ENCODE measurements at places on chromosomes 5 and 9.

- no peak for DNase-seq
These were observed 677.5 kb downstream of the ACTL7B start for GRCh38 chr9:108178318-108178717.

DNA sequence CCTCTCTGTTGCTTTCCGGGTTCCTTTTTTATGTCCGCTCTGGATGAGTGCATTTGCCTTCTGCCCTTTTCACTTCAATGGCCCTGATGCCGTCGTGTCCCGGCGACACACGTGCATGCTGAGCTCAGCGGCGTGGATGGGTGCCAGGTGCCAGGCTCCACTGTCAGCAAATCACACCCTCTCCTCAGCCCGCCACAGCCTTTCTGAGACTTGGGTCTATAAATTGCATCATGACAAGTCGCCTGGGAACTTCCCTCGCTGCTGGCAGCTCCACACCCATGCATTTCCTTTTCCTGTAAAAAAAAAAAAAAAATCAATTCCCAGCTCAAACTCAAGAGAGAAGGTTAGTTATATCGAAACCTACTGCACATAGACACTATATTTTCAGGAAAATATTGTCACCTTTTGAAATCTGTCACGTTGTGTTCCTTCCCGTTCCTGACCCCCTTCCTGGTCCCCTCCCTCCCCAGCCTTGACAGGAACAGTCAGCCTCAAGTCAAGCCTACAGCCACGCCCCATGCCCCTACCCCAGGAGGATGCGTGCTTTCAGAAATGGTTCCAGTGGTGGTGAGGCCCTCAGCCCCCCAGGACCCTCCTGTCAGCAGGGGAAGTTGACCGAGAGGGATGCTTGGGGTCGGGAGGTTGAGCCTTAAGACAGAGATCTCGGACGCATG, 110.3 kb upstream of the PTCH1 start:
- no peak for DNase-seq

DNA sequence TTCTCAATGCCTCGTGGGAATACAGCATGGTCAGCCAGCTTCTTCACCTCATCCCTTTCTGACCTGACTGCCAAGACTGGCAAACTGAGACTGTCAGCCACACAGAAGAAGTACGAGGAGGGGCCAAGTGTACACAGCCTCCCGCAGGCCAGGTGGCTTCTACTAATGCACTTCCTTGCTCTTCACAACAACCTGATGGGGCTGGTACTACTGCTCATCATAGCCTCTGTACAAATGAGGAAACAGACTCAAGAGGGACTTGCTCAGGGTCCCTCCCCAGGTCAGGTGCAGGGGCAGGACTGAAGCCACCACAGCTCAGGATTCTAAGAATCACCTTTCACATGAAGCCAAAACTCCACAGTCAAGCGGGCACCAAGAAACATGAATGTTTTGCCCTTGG, 21.3 kb downstream of the NIPAL4 start:
- no peak for DNase-seq

- no peak for DNase-seq
These were observed 16.5 kb downstream of the BRD3 start for GRCh38 chr9:134051319-134051718.

GRCh38 chr9:119071636-119072035, 297.6 kb downstream of the BRINP1 start:
- no peak for DNase-seq

DNA sequence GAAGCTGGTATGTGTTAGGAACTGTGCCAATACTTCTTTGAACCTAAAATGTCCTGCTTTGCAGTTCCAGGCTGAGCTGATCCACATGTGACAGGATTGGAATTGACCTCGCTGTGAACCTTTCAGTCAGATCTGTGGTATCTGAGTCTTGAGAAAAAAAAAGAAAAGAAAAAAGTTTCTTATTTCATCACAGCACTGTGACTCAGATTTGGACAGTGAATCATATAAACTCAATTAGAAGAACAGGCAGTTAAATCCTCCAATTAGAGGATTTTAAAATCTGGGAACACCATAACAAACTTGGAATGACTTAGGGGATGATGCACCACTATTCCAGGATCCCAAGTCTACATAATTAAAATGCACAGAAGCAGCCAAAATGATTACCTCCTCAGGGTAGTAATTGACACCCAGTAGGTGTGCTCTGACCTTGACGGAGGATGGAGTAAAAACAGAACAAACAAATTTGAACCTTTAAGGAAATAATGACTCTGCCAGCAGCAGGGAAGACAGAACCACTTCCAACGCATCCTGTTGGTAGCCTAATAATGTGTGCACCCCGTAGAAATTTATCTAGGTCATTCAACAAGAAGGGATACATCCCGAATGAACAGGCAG, 57.8 kb upstream of the RAI14 start:
- peak; percentile 96 for DNase-seq

GRCh38 chr9:98881836-98882568, 61.7 kb upstream of the COL15A1 start:
- no peak for DNase-seq

DNA sequence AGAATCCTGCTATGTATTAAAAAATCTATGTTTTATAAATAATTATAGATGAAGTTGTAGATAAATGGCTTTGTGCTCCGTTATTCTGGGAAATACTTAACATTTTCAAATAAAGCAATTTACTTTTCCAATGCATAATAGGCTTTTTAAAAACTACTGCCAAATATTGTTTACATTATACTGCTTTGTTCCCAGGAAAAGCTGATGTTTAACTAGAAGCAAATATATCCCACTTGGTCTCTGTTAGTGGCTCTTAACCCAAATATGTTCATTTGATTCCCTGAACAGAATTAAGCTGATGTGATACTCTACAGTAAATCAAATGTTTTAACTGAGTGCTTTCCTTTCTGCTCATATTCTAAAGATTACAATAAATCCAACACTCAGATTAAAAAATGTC, 326.3 kb downstream of the SLCO4C1 start:
- no peak for DNase-seq

DNA sequence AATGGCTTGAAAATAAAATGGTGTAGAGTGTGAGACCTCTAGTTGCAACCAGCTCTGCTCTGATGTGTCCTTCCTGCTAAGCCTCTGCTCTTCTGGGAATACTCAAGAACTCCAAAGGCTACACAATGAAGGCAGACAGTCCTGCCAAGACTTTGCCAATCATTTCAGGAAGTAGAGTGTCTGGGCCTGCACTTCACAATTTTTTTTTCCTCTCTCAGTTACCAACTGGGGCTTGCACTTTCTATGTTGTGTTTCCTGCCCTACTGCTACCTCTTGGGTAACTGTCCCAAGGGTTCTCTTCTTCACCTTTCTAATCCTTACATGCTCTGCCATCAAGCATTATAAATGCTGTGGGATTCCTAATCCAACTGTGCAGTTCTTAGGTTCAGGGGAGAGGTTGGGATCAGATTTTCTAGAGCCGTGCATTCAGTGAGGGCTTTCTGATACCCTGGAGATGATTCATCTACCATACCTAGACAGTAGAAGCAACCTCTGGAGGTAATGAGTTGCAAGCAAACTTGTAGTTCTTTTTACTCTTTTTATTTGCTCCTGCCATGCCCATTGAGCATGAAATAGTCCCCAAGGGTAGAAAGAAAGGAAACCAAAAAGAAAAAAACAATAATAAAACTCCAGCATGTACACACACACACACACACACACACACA, 365.9 kb downstream of the MLLT3 start:
- DNase-seq = no peak

DNA sequence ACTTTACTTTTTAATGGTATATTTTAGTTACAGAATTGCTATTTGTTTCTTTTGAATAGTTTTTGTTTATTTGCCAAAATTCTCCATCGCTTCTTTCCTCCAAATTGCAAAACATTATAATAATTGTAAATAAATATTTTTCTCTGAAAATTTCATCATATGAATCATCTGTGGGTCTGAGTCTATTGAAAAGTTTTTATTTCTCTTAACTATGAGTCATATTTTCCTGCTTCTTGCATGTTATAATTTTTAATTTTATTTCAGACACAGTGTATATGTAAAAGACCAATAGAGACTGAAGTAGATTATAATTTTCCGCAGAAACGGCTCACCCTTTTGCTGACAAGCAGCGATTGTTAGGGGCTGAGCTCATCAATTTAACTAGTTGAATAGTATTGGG, 279.1 kb upstream of the IL12B start:
- no peak for DNase-seq

- no peak for DNase-seq
These were observed 181.4 kb downstream of the GDNF start for GRCh38 chr5:37658440-37658839.

DNA sequence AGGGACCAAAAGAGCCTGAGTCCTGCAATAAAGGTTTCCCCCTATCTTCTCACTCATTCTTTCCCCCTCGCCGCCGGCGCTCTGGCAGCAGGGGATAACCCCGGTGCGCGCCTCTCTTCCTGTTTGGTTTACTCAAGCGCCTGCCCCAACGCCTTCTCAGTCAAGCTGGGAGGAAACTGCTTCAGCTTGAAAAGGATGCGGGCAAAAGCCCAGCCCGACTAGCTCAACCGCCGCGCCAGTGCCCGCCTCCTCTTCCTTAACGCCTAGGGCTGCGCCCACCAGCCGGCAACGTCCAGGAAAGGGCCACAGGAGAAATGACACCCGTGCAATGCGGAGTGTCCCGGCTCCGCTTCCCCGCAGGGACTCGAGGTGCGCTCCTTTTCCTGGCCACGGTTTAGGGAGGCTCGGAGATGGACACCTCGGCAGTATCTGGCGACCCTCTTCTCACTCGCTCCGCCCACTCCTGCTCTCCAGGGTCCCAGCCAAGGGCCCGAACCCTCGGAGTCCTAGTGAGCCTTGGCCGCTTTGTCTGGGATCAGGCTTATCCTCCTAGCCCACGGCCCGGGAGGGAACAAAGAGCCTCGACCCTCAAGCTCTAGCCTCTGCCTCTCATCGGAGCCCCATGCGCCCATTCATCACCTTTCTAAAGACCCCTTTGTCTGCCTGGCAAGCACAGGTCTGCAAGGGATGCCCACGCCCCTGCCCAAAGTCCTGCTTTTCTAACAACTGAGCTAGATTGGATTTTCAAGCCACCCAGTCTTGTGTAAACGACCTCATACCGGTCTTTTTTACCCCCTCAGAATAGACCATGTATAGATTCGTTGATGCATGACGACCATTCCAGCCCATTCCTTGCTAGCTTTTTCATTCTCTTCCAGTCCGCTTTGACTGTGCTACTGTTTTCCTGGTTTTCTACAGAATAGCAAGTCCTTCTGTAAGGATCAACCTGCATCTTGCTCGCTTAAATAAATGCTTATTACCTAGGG, 2.0 kb downstream of the ST8SIA4 start:
- peak; percentile 56 for DNase-seq

DNA sequence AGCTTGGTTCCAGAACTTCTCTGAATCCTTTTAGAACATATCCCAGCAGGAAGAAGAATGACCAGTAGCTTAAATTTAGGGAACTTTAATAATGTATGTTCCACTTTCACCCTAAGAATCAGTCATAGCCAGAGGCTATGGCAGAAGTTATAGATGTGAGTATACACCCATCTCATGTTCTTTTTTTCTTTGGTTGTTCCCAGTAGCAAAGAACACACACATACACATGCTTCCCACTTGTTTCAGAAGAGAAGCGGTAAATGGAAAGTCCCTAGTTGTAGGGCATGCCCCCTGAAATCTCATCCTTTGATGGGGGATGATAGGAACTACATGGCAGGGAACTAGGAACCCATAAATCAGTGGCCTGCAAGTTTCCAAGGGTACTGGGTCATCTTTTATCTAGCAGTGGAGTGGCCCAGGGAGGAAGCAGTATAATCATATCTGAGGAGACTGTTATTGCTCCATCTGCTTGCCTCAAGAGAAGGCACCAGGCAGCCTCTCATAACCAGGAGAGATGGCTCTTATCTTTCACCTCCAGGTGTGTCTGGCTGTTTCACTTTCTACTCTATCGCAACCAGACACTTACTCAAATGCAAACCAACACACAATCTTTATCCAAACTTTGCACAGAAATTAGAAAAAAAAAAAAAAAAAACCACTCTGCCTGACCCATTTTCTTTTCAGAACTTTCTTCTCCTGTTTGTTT, 109.5 kb downstream of the SNCAIP start:
- DNase-seq = no peak

DNA sequence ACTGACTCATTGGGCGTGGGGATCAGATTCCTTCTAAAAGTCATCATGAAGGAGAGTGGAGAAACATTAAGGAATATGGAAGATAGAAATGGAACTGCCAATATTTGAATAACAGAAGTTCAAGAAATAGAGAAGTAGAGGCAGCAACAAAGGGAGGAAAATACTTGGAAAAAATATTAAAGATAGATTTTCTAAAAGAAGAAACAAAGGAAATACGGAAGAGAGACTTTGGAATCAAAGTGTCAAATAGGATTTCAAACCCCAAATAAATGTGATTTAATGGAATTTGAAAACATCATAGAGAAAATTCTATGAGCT, 605.1 kb upstream of the KLF4 start:
- DNase-seq = no peak

GRCh38 chr9:21871256-21871975, 69.0 kb downstream of the MTAP start:
- no peak for DNase-seq

DNA sequence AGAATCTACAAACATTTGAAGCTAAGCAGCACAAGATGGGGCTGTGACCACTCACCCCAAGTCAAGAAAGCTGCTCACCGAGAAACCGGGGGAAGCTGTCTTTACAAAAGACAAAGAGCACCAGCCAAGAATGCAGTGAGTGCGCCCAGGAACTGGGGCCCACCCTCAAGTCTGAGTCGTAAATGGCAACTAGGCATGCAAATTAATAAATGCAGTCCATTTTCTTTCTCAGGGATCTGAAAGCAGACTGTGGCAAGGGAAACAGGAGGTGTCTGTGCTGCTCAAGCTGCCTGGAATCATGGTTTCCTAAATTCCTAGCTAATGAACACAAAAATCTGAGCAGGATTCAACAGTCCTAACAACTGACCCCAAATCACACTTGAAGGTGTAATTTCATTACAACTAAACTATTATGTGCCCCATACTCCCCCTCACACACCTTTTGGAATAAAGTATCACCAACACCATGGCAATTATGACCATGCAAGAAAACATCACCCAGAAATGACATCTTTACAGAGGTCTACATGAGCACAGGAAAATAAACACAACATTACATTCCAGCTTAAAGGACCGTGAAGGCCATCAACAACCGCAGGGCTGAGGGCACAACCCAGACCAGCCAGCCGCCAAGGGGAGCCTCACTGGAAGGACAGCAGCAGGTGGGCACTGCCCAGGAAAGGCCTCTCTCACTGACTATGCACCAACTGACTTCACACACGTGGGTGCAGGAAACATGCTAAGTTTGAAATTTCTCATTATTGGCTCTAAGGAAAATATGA, 17.6 kb downstream of the NSUN2 start:
- DNase-seq = peak; percentile 32

DNA sequence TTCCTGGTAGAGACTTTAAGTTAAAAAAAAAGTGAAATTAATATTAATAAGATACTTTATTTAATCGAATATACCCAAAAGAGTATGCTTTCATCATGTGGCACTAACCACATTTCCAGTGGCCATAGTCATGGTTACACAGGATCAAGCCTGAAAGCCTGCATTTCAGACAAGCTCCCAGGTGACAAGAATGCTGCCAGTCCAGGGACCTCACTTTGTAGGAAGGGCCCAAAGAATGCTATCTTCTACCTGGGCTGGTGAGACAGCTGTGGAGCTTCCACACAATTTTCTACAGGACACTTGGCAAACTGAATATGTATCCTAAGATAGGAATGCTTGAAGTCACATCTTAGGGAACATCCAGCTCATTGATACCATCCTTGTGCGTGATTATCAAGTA, 203.8 kb downstream of the AUH start:
- DNase-seq = no peak

GRCh38 chr5:116930616-116931015, 356.0 kb upstream of the SEMA6A start:
- no peak for DNase-seq

- DNase-seq = no peak
These were observed 96.2 kb downstream of the C9orf50 start for GRCh38 chr9:129524582-129525270.
